ENCODE measurements at places on chromosomes 7 and 10.

DNA sequence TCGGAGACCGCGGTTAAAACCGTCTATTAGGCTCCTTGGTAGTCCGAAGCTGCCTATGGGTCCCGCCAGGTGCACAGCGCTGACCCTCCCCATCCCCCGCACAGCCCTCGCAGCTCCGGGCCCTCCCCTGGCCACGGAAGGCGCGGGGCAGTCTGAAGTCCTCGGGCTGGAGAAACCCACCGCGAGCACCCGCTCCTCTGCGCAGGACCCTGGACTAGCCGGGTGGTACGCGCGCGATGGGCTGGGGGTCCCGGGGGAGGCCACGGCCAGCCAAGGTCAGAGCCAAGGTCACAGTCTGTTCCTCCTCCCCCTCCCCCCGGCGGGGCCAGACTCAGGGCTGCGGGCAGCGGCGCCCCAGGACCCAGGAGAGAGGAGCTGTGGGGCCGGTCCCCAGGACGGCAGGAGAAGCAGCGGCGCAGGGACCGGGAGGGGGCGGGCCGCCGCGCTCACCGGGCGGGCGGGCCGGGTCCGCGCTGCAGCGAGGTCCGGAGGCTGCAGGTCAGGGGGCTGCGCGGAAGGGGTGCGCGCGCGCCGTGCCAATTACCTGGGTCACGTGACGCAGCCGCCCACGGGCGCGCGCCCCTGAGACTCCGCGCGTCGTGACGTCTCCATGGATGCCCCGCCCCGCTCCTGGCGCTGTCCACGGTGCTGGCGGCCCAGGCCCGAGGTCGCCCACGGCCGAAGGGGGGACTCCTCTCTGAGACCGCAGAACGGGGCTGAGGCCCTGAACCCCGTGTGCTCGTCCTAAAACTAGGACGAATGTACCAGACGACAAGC lies at the start of gene OGDHL:
TSS of gene OGDHL (minus strand) at position 535 of the 777 bp plus-strand sequence. CDS start 3,731 bp downstream, outside the sequence.
- DNase-seq, result peak; percentile 56

GRCh38 chr10:19825700-19826099 lies 9.5 kb downstream of the PLXDC2 start:
- DNase-seq, result no peak

GRCh38 chr7:90626013-90626412 lies 29.9 kb downstream of the CDK14 start:
- DNase-seq, result no peak

DNA sequence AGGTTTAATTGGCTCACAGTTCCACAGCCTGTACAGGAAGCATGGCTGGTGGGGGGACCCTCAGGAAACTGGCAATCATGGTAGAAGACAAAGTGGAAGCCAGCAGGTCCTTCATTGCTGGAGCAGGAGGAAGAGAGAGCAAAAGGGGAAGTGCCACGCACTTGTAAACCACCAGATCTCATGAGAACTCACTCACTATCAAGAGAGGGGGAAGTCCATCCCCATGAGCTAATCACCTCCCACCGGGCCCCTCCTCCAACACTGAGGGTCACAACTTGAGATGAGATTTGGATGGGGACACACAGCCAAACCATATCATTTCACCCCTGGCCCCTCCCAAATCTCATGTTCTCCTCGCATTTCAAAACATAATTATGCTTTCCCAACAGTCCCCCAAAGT lies 171.9 kb upstream of the CACNA2D1 start:
- DNase-seq, result no peak

DNA sequence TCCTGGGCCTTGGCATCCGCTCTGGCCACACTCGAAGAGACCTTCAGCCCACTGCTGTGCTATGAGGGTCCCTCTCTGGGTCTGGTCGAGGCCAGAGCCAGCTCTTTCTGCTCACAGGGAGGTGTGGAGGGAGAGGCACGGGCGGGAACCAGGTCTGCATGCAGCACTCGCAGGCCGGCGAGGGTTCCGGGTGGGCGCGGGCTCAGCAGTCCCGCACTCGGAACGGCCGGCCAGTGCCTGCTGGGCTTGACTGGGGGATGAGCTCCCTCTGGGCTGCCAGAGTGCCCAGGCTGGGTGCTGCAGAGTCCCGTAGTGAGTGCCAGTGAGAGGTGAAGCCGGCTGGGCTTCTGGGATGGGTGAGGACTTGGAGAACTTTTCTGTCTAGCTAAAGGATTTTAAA lies 882.7 kb downstream of the XPNPEP1 start:
- no peak for DNase-seq

- no peak for DNase-seq
Measured at GRCh38 chr7:3995187-3995586, 686.9 kb upstream of the FOXK1 start.

GRCh38 chr7:139619367-139619657 lies 95.8 kb downstream of the CLEC2L start:
- DNase-seq, result no peak

- DNase-seq, result no peak
Measured at GRCh38 chr7:147774461-147774860, 816.1 kb upstream of the C7orf33 start.

- DNase-seq, result no peak
Measured at GRCh38 chr7:76411626-76412025, 2.1 kb upstream of the SSC4D start.

- no peak for DNase-seq
Measured at GRCh38 chr10:68362590-68362989, 29.9 kb upstream of the PBLD start.

DNA sequence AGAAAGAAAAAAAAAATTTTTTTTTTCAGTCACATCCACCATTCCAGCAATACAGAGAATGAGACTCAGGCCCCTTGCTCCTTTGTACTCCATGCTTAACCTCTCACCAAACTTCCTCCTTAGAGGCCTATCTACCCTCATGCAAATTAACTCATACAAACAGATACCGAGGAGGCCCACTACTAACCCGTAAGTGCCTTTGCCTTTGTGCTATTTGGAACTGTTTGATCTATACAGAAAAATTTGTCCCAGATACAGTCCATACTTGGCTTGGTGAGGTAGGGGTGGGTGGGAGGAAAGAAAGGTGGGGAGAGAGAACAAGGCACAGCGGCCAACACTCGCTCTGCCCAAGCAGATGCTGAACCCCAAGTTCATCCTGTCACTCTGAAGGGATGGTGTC lies 87.8 kb upstream of the DUSP5 start:
- DNase-seq, result no peak

DNA sequence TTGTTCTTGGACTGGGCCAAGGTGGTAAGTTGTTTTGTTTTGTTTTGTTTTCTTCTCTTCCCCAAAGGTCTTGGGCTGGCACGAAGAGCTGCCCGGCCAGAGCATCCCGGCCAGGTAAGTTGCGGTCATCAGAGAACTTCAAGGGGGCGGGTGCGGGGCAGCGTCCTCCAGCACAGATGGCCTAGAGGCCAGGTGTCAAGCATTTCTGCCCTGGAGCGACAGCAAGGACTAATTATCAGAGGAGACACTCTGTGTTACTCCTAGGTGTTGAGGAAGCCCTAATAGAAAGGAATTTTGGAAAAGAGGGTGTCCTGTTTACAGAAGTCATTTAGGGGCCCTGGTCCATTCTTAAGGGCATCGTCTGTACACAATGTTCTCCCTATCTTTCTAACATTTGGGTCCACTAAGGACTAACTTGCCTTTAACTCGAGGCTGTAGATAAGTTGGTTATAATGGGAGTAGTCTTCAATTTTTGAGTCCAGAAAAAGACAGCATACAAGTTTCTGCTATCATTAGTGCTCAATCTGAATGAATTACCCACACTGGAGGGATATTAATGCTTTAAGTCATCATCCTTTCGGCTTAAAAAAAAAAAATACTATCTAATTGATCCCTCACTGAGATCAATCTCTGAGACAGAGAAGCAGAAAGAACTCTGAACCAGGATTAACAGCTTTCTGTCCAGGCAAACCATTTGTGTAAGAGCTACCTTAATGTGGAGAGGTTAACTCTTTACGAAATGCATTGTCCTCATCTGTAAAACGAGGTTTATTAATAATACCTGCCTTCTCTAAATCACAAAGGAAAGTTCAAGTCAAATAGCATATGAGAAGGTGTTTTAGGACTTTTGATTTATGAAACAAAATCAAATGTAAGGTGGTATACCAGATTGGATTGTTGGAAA lies 1.5 kb downstream of the ITGB8 start:
- no peak for DNase-seq

- DNase-seq, result no peak
Measured at GRCh38 chr7:29424984-29425309, 138.7 kb upstream of the PRR15 start.

DNA sequence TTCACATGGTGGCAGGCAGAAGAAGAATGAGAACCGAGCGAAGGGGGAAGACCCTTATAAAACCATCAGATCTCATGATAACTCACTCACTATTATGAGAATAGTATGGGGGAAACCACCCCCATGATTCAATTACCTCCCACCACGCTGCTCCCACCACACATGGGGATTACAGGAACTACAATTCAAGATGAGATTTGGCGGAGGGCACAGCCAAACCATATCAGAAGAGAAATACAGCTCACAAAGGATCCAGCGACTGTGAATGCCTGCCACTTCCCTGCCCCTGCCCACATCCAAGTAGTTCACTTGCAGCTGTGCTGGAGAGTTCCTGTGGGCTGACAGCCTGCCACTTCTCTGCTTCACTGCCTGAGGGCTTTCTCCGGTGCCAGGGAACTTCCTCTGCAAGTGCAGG lies 148.7 kb downstream of the C7orf25 start:
- peak; percentile 53 for DNase-seq

- DNase-seq, result no peak
Measured at GRCh38 chr10:52623761-52624160, 148.8 kb downstream of the MBL2 start.

GRCh38 chr7:99607548-99607947 lies 9.2 kb upstream of the ZSCAN25 start:
- no peak for DNase-seq

- no peak for DNase-seq
Measured at GRCh38 chr7:36490419-36490830, 100.8 kb downstream of the ANLN start.

DNA sequence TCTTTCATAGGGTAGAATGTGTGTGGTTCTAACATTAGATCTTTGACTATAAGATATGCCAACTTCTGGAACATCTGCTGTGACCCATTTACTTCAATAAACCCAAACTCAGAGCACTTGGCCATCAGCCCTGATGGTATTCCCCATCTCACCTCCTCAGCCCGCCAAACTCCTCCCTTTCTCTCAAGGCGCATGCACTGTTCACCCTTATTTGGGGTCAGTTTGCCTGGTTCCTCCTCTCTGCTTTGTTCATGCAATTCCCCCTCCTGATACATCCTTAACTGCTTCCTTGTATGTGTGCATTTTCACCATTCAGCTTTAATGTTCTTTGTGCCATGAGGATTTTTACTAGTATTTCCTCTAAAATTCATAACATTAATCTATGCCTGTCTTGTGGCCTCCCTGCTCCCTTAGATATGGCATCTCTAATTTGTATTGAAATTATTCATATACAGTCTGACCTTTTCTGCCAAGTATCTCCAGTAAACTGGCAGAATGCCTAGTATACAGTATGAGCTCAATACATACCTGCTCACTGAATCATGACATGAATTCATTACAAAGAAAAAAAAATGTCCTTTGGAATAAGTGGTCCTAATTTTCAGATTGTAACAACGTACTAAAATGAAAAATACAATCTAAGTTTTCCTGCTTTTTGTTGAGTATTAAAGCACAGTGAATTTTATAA lies 336.8 kb upstream of the IGFBP3 start:
- no peak for DNase-seq

DNA sequence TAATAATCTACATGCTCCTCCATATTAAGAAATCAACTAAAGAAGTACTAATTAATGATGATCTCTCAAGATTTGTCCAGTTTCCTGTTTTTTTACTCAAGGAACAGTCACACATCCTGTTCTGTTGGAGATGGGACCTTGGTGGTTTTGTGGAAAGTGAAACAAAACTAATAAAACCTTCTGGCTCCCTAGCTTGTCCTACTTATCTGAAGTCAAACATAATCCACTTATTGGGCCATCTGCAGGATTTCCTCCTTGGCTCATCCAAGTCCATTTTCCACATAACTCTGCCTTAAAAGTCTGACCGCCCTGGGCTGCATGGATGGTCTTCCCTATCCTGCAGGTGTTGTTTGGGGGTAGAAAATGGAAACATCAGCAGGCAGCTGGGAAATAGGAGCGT lies 39.4 kb upstream of the TARP start:
- DNase-seq, result no peak

GRCh38 chr10:23786594-23786993 lies 347.7 kb downstream of the OTUD1 start:
- no peak for DNase-seq

DNA sequence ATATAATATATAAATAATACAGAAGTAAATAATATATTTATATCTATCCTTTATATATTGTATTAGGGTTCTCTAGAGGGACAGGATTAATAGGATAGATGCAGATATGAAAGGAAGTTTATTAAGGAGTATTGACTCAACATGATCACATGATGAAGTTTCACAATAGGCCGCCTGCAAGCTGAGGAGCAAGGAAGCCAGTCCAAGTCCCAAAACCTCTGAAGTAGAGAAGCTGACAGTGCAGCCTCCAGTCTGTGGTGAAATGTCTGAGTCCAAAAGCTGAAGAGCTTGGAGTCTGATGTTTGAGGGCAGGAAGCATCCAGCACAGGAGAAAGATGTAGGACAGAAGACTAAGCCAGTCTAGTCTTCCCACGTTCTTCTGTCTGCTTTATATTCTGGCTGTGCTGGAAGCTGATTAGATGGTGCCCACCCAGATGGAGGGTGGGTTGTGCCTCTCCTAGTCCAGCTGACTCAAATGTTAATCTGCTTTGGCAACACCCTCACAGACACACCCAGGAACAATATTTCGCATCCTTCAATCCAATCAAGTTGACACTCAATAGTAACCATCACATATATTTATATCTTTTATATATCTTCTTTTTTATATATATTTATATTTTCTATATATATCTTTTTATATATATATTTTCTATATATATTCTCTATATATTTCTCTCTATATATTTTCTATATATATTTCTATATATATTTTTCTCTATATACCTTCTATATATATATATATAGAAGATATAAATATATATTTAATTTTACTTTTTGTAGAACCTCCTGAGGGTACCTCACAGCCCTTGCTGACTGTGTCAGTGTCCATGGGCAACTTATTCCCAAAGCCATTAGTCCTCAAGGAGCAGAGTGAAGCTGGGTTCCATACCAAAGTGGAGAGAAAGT lies 24.6 kb upstream of the AKR1B10 start:
- DNase-seq, result no peak

Measured in Jurkat, Clone E6-1 (cell line).